CD4-positive, alpha-beta T cell treated with Interleukin-15 for 1 hour (primary cell): ENCODE measurements at places on chromosomes 7 and 10.

GRCh38 chr7:129161524-129162225 lies 17.2 kb downstream of the TSPAN33 start:
- DNase-seq = no peak

- peak; percentile 90 for DNase-seq
Measured at GRCh38 chr10:72319416-72320254, 35.1 kb downstream of the DNAJB12 start.

GRCh38 chr7:44124822-44125202 lies 1.5 kb upstream of the POLD2 start:
- no peak for DNase-seq

GRCh38 chr10:29849126-29849833 lies 210.1 kb downstream of the JCAD start:
- no peak for DNase-seq

GRCh38 chr7:30433082-30433481 lies 45.5 kb downstream of the NOD1 start:
- no peak for DNase-seq

DNA sequence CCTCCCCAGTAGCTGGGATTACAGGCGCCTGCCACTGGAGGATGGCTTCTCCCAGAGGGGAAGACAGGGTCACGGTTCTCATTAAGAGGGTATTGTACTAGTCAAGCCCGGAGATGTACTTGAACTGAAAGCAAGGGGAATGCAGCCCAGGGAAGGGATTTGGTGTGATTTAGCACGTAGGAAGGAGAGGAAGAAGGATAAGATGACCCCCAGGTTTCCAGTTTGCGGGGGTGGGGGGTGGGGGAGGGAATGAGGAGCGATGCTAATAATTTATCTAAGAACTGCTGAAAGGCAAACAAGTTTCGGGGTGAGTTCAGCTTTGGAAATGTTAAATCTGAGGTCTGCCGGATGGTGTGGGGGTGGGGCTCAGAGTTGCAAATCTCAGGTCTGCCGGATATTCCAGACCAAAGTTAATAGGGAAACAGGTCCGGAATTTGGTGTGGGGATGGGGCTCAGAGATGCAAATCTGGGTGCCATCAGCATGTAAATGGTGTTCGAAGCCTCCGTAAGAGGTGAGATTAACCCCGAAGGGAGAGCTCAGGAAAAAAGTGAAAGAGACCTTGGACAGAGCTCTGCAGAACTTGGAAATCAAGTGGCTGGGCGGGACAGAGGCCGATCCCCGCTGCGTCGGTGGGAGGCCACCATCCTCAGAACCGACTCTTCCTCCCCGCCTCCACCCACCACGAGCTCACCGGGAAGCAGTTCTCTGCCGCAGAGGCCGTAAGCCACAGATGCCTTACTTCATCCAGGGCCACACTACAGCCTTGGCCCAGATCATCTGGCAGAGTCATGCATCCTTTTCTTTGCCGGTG lies 1.6 kb upstream of the SEPHS1 start:
- DNase-seq = no peak
